Stimulated activated CD4-positive, alpha-beta T cell treated with anti-CD3 and anti-CD28 coated beads, Interleukin-4, amount 100 ng/mL, for 24 hours (primary cell): ENCODE measurements at places on chromosomes 11 and 22.
A peak's percentile ranks its signal among the peaks of the same experiment; 100 is the strongest.

DNA sequence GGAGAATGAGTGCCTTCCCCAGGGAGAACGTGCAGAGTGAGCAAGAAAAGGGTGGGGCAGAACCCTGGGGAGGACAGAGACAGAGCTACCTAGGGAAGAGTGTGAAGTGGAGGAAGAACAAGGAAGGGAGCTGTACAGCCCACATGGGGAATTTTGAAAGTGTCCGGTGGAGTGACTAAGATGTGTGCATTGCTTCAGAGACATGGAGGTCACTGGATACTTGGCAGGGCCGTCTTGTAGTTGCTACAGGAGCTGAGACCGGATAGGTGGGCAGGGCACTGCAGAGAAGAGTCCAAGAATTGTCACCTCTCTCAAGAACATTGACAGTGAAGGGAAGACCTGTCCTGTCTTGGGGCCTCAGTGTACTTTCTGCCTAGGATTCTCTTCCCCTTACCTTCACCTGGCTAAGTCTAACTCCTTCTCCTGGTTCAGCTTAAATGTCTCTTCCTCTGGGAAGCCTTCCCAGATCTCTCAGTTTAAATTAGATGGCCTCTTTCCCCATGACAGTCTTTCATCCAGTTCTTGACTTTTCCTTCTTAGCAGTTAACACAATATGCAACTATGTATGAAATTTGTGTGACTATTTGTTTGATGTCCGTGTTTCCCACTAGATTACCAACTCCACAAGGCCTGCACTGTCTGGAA is 9.2 kb upstream of the P2RY6 start:
- DNase-seq, result no peak

DNA sequence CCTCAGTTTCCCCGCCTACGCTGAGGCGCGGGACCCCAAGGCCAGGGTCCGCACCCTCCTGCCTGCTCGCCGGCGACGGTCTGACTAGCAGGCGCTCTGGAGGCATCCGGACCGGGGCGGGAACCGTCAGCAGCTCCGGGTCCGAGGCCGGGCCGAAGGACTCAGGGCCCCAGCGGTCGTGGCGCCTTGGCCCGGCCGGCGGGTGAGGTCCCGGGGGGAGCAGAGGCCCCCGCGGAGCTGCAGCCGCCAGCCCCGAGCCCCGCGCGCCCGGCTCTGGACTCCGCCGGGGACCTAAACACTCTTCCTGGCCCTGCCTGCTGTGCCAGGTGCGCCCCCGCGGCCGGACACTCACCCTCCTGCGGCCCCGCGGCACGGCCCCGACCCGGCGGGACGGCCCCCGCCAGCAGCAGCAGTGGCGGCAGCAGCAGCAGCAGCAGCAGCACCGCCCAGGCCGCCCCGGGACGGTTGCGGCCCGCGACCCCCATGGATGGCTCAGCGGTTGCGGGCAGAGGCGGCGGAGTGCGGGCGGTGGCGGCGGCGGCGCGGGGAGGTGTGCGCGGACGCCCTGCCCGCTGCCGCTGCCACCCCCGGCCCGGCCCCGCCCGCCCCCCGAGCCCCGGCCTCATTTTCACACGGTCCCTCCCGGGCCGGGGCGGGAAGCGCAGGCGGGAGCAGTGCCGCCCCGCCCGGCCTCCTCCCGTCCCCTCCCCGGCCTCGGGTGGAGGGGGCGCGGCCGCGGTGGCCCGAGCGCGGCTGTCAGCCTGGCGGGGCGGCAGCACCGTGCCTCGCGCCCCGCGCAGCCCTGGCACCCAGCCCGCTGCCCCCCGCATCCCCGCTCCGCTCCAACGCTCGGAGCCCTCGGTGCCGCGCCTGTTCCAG is at the start of gene SCUBE2:
Gene SCUBE2 (minus strand): TSS at position 556 of the 879 bp plus-strand sequence. CDS start 71 bp downstream, at position 485.
- no peak for DNase-seq

- no peak for DNase-seq
These were observed 121.0 kb downstream of the MPPED2 start for GRCh38 chr11:30465192-30465591.

- no peak for DNase-seq
These were observed at the start of gene GSTT4 for GRCh38 chr22:24005201-24005600. GSTT4 (minus strand) TSS chr22:24005453; CDS start chr22:24005356, 97 bp downstream.

DNA sequence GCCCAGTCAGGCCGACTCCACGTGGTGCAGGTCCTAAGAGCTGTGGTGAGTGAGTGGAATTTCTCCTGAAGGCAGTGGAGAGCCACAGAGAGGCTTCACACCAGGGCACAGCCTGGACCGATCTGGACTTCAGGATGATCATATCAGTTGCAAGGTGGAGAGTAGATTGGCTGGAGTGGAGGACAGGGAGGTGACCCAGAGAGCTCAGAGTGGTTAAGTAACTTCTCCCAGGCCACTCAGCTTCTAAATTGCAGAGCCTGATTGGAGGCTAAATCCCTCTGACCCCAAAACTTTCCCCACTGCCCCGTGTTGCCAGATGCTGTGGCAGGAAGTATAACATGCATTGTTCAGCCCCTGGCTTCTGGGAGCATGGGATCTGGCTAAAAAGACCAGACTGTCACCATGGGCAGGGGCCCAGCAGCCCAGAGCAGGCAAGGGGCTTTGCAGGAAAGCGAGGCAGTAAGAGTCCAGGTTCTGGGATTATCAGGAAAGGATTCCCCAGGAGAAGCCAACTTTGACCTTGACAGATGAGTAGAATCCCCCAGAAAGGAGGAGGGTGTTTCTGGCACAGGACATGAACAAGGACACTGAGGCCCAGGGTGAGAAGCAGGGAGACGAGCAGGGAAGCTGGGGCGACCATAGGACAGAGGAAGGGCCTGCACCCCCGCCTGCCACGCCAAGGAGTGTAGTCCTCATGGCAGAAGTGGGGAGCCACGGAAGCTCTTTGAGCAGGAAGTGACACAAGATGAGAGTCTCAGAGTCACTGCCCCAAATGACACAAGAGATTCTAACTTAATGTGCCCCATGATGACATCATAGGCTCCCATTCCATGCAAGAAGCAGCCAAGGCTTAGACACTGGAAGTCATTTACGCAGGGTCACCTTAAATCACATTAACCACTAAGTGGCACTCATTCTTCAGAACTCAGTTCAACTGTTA is 4.8 kb downstream of the SLC35C1 start:
- no peak for DNase-seq

DNA sequence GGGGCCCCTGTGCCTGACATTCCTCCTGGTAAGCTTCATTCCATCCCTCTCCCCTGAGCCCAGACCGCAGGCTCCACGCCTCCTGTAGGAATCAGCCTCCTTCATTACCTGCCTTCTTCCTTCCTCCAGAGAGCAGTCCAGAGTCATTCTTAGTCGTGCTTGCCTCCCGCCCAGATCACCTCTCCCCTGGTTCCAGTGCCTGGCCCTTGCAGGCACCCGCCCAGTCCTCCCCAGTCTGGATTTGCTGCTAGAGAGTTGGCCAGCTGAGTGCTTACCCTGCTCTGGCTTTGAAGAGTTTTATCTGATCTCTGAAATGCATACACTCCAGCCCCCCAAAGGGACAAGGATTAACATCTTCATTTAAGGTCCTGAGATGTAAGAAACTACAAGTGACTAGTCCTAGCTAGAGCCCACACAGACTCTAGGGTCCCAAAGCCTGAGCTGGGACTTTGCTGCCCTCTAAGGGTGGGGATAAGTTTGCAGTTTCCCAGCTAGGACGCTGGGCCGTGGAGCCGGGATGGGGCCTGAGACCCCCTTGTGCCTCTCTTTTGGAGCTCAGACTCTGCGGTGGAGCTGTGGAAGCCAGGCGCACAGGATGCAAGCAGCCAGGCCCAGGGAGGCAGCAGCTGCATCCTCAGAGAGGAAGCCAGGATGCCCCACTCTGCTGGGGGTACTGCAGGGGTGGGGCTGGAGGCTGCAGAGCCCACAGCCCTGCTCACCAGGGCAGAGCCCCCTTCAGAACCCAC is 1.6 kb downstream of the NR1H3 start:
- peak; percentile 49 for DNase-seq

GRCh38 chr11:280706-281485 is 2.7 kb downstream of the NLRP6 start:
- DNase-seq, result no peak

DNA sequence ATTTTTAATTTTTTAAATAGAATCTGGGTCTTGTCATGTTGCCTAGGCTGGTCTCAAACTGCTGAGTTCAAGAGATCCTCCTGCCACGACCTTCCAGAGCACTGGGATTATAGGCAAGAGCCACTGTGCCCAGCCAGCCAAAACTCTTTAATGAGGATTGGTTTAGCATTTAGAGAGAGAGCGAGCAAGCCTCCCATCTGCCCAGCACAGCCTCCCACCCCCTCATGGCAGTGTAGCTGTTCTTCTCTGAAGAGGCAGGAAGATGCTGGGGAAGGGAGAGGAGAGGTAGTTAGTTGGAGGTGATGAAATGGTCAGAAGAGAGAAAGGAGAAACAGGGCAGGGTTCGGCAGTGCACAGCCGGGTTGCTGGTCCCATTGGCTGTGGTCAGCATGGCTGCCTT is 105.7 kb downstream of the SCN3B start:
- no peak for DNase-seq

DNA sequence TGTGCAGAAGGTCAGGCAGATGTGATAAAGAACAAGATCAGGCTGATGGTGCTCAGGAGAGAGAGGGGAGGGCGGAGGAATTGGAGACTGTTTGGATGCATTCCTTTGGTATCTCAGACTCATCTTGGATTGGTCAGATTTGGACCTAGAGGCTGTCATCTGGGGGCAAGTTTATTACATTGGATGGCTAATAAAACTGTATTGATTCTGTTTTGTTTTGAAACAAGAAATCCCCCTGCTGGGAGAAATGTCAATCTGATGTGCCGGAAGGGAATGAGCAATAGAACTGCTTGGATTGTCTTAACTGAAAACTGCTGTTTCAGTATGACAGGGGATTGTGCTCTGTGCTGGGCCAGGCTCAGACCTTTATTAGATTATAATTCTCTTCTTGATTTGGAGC is 25.5 kb upstream of the CCDC90B start:
- DNase-seq, result no peak

DNA sequence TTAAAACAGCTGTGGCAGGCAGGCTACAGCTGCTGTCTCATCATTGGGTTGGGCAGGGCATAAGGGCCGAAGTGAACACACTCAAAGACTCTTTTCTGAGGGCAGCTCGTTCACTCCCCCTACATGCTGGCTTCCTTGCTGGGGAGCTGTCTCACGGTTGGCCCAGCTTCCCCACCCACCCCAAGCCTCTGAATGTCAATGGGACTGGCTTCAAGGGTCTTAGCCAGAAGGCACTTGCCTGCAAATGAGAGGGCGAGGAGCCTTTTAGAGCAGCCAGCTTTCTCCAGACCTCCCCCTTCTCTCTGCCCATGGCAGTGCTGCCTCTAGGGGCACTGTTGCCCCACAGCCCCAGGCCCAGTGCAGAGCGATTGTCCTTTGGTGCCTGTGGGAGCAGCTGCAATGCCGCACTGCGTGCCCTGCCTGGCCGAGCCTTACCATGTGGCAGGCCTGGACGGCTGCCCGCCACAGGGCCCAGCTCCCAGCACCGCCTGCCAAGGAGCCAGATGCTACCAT is 94.7 kb upstream of the RASSF10 start:
- DNase-seq, result no peak

- DNase-seq, result no peak
These were observed 1461.2 kb downstream of the TBC1D22A start for GRCh38 chr22:48223488-48224190.

DNA sequence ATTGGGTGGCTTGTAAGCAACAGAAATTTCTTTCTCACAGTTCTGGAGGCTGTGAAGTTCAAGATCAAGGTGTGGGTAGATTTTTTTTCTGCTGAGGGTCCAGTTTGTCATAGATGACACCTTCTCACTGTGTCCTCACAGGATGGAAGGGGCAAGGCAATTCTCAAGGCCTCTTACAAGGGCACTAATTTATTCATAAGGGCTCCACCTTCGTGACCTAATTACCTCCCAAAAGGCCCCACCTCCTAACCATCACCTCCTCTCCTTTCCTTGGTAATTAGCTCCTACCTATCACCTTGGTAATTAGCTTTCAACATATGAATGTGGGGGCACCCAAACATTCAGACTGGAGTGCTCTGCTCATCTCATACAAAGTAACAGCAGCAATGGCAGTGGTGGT is 92.3 kb upstream of the CD44 start:
- DNase-seq, result no peak

DNA sequence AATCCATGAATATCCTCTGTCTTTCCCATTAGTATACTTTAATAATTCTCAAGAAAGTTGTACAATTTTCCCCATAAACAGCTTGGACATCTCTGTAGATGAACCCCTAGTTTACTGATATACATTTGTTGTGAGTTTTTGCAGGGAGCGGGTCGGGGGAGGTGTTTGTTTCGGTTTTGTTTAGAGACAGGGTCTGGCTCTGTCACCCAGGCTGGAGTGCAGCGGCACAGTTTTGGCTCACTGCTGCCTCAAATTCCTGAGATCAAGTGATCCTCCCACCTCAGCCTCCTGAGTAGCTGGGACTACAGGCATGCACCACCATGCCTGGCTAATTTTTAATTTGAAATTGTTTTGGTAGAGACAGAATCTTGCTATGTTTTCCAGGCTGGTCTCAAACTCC is 57.6 kb downstream of the IGLL5 start:
- peak; percentile 2 for DNase-seq

GRCh38 chr11:65454311-65454695 is 31.7 kb downstream of the NEAT1 start:
- DNase-seq, result no peak

- no peak for DNase-seq
These were observed 406.3 kb downstream of the ETS1 start for GRCh38 chr11:128181088-128181480.

GRCh38 chr11:110000850-110001249 is 92.3 kb upstream of the ZC3H12C start:
- no peak for DNase-seq
